Psoas muscle (tissue), 8 donors: ENCODE measurements at places on chromosomes 12 and 14.

DNA sequence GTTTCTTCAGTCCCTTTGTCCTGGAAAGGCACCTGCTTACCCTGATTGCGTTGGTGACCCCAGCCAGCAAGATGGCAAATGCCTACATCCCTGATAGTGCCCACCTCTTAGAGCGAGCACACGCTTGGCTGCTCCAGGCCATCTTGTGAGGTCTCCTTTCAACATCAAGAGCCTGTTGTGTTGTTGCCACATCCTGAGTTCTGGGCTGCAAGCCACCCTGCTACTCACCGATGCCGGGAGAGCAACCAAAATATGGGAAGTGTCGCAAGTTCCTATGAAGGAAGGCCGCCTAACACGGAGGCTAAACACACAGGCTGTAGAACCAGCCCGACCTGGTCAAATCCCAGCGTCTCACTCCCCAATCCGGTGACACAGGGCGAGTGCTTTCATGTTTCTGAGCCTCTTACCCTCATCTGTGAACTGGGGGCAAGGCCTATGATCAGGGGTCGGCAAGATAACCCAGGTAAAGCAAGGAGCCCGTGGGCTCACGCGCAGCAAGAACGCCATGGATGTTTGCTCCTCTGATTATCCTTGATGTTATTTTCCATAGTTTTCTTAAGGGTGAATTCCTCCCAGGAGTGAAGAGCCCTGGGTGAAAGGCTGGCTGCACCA, 98.4 kb downstream of the LGMN start:
- DNase-seq: peak; percentile 72

GRCh38 chr12:68612697-68613096, 2.0 kb downstream of the RAP1B start:
- no peak for DNase-seq

GRCh38 chr14:102046337-102047278, 40.2 kb downstream of the HSP90AA1 start:
- peak; percentile 88 for DNase-seq

GRCh38 chr12:105729181-105729771, 398.8 kb downstream of the C12orf75 start:
- DNase-seq: no peak

DNA sequence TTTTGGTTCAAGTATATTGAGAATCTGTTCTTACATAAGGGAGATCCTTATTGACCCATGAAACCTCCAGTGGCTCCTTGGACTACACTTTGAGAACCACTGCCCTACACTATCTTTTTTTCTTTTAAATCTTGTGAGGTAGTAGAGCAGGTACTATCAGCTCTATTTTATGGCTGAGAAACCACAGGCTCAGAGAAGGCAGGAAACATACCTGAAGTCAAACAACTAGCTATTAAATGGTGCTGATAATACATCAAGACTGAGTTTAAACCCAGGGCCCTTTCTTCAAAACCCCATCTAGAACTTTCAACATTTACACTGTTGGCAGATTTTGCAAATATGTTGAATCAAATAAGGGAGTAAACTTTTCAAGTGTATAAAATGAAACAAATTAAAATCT, 6.9 kb downstream of the ZBTB25 start:
- no peak for DNase-seq

DNA sequence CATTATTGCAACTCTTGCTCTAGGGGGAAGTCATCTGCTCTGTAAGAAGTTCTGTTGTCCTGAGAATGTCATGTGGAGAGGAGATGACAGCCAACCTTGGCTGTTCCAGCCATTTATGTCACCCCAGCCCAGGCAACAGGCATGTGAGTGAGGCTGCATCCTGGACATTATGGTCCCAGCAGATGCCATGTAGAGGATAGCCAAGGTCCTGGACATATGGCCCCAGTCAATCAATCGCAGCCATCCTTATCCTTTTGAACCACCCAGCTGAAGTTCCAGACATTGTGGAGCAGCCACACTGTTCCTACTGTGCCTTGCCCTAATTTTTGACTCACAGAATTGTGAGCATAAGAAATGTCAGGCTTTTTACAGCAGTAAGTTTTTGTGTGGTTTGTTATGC, 84.9 kb downstream of the AVPR1A start:
- DNase-seq: no peak

DNA sequence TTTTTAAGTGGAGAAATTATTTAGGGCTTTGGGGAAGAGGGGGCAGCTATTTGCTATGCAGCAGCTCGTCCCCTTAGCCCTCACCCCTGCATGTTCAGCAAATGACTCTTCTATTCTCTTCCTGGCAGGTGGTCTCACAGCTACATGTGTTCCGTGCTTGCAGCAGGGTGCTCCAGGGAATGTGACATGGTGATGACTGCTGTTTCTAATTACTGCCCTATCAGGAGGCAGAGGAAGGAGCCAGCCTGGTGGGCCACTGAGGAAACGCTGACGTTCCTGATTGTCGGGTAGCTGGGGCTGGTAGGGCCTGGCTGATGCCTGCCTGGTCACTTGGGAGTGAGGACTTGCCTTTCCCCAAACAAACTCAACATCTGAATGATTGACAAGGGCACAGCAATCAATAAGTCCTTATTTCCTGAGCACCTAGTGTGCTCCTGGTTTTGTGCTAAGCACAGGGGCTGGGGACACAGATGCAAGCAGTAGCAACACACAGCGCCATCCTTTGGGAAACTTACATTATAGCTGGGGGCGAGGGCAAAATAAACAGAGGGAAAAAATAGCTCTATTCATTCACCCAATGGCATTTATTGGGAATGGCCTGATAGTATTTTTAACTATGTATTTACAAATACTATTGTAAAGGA, 377.8 kb downstream of the FUT8 start:
- DNase-seq: no peak

- no peak for DNase-seq
Measured at GRCh38 chr14:57785058-57785457, 80.8 kb downstream of the SLC35F4 start.

GRCh38 chr12:128267651-128268378, 845 bp downstream of the TMEM132C start:
- no peak for DNase-seq

GRCh38 chr14:20976291-20976690, 13.5 kb upstream of the METTL17 start:
- no peak for DNase-seq

- DNase-seq: no peak
Measured at GRCh38 chr14:96297000-96297399, 41.0 kb downstream of the BDKRB1 start.

DNA sequence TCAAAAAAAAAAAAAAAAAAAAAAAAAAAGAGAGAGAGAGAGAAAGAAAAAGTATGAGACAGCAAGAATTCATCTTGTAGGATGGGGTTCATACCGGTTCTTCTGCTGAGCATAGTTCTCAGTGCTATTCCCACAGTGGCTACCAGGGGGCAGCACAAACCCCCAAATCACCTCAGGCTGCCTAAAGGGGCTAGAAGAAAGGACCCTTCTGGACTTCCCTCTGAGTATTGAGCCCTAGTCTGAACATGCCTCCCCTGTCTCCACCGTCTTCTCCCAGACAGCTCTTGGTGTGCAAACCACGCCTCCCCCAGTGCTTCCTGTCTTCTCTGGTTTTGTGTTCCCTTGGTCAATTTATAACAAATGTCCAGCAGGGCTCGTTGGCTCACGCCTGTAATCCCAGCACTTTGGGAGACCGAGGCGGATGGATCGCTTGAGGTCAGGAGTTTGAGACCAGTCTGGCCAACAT, 31.3 kb upstream of the SMUG1 start:
- peak; percentile 63 for DNase-seq

- no peak for DNase-seq
Measured at GRCh38 chr12:3273409-3273853, 196.3 kb downstream of the TSPAN9 start.

- DNase-seq: peak; percentile 37
Measured at GRCh38 chr14:64704743-64705380, 638 bp downstream of the PLEKHG3 start.

DNA sequence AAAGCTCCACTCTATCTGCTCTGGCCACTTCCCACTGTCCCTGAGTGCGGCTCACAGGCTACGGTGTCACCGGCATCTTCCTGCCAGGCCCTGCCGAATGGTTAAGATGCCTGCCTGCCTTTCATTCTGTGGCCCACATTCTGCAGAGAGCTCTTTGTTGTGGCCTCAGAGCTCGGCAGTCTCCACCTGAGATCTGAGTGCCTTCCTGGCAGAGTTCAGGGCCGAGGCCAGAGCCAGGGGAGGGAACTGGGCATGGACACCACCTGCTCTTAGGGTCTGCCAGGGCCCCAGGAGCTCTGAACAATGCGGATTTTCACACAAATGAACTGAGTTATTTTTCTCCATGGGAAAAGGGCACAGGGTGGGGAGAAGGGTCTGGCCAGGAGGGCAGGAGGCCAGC, 127.2 kb downstream of the RBM19 start:
- DNase-seq: no peak

GRCh38 chr12:75446857-75447256, 33.7 kb upstream of the GLIPR1 start:
- no peak for DNase-seq

GRCh38 chr14:93533842-93534241, 103.1 kb downstream of the UNC79 start:
- DNase-seq: no peak

DNA sequence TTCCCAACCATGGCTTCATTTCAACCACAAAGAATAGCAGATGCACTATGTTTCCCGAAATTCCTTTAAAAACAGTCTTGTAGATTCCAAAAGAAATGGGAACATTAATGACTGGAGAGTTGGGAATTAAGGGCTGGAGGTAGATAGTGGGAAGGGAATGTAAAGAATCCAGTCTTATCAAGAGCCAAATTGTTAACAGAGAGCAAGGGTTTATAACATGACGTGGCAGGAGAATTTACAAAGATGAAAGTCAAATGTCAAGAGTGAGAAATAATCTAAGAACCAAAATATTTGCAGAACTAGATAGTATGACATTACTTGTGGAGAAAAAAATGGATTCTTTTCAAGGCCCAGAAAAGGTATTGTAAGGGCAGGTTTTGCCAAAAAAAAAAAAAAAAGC, 200.9 kb downstream of the GRIN2B start:
- no peak for DNase-seq

DNA sequence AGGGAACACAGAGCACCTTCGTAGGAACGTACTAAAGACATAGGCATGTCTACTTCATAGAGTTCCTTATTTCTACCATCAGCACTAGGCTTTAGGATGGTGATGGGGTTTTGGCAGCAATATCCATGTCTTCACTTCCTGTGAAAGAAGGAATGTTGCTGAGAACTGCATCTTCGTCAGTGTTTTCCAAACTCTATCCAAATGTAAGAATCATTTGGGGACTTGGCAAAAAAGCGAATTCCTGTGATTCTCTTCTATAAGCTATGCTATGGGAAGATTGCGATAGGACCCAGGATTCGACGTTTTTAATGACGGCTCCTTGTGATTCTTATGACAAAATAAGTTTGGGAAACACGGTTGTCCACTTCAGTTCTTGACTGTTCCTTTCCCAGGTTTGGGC, 39.8 kb downstream of the AKAP3 start:
- DNase-seq: no peak

DNA sequence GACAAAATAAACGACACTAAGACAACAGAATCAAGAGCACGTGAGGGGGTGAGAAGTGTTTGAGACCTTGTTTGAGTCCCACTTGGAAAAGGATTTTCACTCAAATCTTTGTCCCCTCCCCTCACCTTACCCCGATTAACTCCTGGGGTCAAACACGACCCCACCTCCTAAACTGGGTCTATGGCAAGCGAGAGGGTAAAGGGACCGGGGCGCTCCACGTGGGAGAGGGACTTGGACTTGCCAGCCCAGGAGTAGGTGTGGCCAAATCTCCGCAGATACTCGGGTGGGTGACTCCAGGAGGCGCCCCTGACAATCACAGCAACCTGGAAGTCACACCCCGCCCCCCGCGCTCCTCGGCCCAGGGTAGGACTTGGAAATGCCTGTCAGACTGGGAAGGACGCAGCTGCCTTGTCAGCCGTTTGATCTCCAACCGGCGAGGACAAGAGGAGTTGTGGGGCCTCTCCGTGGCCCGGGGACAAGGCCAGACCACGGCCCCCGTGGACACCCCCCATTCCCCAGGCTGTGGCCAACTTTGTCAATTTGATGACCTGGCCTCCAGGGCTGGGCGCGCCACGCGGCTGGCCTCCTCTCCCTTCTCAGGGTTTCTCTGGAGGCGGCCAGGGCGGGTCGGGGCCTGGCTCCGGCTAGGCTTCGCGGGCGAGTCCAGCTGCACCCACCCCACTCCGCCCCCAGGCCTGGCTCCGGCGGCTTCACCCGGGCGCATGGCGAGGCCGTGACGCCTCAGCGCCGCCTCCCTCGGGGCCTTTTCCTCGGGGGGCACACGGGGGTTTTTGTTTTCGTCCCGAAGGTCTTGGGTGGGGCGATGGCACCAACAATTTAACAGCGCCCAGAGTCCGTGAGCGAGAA, 1.1 kb upstream of the BCL11B start:
- no peak for DNase-seq

DNA sequence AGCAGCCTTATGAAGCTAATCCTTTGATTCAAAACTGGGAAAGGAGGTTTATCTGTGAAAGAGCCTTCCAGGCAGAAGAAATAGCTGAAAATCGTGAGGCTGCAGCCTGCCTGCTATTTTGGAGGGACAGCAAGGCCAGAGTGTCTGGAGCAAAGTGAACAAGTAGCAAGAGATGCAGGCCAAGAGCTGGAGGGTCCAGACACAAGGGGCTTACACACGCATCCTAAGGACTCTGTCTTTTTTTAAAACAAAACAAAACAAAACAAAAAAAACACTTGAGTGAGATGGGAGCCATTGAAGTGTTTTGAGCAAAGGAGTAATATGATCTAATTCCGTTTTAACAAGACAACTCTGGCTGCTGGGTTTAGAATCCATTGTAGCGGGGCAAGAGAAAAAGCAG, 76.4 kb upstream of the BCAT1 start:
- DNase-seq: no peak

GRCh38 chr12:45310627-45310968, 94.7 kb downstream of the ANO6 start:
- DNase-seq: no peak

GRCh38 chr12:2244013-2244861, 191.4 kb downstream of the CACNA1C start:
- DNase-seq: no peak

DNA sequence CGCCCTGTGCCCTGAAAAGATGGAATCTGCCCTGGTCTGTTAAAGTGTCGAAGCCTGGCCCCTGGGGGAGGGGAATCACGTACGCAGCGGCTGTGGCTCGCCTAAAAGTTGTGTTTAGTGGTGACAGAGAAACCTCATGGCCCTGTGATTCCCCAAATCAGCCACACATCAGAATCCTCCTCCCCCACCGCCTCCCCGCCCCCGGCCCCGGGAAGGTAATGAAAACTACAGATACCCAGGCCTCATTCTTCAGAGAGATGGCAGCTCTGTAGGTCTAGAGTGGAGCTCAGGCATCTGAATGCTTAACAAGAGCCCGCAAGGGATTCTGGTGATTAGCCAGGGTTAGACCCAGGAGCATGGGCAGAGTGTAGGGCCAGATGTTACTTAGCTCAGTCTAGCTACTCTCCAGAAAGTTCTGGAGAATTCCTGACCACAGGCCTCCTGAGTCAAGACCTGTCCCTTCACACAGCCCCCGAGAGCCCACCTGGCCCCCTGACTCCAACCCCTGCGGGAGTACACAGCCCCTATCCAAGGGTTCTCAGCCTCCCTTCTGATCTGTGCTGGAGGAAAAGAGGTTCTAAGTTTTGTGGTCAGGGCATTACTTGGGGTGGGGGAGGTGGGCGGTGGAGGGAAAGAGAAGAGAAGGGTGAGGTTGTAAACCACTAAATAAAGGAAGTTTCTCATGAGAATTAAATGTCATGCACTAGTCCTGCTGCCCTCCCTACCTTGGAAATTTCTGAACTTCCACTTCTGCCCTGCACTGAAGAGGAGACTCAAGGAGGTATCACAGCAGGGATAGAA, 114.8 kb downstream of the PLXNC1 start:
- no peak for DNase-seq
